ENCODE measurements at places on chromosomes 13 and 19.

- DNase-seq, result no peak
These were observed 2.4 kb downstream of the PPP1R14A start for GRCh38 chr19:38253788-38254187.

GRCh38 chr19:33957804-33958203 is 161.1 kb downstream of the KCTD15 start:
- no peak for DNase-seq

GRCh38 chr13:109204252-109204651 is 574.8 kb downstream of the MYO16 start:
- no peak for DNase-seq

GRCh38 chr13:92804926-92805325 is 421.7 kb upstream of the GPC6 start:
- DNase-seq, result no peak

DNA sequence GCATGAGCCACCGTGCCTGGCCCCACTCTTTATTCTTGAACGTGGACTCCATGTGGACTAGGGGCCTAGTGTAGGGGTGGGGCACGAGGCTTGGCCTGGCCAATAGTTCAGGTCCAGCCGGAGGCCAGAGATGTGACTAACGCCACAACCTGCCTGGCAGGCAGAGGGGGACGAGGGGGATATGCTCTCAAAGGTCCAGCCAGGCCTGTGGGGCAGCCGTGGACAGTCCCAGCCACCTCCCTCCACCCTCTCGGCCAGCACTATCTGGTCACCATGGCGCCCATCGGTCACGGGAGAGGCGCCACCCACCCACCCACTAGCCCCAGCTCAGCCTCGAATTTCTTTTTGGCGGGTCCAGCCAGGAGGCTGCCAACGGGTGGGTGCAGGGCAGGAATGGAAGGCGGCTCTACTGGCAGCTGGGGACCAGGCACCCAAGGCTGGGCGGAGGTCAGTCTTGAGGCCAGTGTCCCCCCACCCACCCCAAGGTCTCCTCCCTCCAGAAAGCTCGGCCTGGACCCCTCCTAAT is 2.2 kb upstream of the CERS1 start:
- no peak for DNase-seq

DNA sequence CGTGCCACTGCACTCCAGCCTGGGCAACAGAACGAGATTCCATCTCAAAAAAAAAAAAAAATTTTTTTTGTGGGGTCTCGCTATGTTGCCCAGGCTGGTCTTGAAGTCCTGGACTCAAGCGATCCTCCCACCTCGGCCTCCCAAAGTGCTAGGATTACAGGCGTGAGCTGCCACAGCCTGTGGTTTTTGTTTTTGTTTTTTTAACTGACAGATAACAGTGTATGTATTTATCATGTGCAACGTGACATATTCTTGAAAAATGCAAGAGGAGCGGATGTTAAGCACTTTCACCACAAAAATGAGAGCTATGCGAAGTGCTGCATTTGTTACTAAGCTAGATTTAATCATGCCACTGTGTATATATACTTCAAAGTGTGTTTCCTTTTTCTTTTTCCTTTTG is 49.0 kb downstream of the ARHGEF18 start:
- DNase-seq, result no peak

DNA sequence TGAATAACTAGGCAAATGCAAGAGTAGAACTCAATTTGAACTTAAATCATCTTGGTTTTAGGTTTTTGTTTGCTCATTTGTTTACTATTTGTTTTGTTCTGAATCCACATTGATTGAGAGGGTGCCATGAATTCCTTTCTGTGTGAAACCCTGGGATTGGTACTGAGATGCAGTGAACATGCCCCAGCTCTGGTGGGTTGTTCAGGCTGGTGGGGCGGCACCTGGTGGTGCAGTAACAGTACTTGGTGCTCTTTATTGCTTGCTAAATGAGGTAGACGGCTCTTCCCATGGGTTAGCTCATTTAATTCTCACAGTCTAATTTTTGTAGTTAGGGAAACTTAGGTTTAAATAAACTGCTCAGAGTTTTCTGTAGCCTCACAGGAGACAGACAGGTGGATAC is 48.4 kb downstream of the WASF3 start:
- no peak for DNase-seq
